ENCODE measurements at places on chromosomes 4 and X.

GRCh38 chr4:56981795-56982201, 3.1 kb downstream of the POLR2B start:
- DNase-seq = no peak

GRCh38 chrX:151515237-151515636, 48.2 kb upstream of the PASD1 start:
- no peak for DNase-seq

DNA sequence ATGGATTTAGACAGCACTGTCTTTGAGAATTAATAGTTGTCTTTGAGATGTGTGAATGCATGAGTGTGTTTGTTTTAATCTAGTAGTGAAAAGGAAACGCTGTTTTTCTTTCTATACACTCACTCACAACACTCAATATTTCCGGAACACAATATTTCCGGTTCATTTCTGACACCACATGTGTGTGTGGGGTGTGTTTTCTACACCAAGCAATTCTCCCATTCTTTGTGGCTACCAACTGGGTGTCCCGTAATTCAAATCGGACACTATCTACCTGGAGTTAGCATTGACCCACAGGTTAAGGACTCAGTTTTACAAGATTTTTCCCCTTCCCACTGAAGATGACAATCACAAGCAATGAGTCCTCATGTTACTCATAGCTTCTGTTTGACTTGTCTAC, 113.9 kb downstream of the SNCA start:
- no peak for DNase-seq

GRCh38 chrX:153740631-153741222, 16.1 kb downstream of the ABCD1 start:
- no peak for DNase-seq

GRCh38 chrX:123685232-123685631, 47.6 kb downstream of the THOC2 start:
- no peak for DNase-seq

GRCh38 chr4:3878678-3879077, 112.5 kb downstream of the ADRA2C start:
- no peak for DNase-seq
